ENCODE measurements at places on chromosomes 6 and 20.
A peak's percentile ranks its signal among the peaks of the same experiment; 100 is the strongest.

- DNase-seq, result peak; percentile 13
Measured at GRCh38 chr20:59403261-59403961, 103.0 kb downstream of the EDN3 start.

GRCh38 chr6:48476257-48476656 lies 365.3 kb upstream of the PTCHD4 start:
- no peak for DNase-seq

DNA sequence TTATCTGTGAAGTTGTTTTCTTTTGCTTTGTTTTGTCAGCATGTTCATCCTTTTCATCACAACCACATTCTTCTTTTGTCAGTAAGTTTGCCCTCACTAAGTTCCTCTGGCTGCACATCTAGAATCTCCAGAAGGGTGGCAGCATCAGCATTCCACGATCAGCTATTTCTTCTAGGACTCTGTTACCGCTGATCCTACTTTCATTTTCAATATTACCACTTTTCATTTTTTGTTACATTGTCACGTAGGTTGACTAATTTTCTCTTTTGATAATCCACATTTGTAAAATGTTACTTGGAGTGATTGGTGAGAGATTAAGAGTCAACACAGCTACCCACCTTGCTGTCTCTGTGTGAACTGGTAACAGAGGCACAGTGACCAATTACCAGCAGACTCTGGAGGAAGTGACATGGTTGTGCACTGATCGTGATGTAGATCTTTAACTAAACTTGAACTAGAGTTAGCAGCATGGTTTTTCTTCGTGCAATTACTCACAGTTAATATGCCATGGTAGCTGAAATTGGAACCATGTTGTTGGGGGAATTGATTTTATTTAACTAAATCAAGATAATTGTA lies 307.9 kb upstream of the SLC35B3 start:
- no peak for DNase-seq

DNA sequence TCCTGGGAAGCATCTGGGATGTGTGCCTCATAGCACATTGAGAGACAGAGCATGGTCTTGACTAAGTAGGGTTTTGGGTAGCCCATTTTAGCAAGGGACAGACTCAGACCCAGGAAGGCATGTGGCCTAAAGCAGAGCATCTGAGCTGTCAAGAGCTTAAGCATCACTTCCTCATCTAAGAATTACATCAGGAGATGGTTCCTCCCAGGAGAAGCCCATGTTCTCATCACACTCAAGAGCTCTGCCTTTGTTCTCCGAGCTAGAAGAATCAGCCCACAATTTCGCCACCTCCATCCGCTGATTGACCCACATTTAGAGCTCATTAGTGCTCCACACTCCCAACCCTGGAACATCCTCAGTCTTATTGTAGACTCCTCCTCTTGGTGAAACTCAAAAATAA lies 68.3 kb downstream of the NPEPL1 start:
- no peak for DNase-seq

DNA sequence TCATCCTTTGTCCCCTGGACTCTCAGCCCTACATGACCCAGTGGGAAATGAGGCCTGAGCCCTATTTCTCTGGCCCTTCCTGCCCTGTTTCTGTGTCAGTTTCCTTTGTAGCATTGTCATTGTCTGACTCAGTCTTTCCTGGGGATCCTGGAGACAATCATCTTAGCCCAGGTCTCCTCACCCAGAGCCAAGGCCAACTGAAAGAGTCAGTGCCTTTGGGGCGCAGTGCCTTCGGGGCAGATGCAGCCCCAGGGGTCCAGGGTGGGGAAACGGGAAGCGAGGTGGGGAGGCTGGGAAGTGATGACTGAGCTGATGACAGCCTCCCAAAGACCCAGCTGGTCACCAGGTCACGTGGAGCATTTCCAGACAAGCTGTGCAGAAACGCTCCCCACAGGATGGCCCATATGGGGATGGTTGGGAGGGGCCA lies 93.3 kb upstream of the SULF2 start:
- no peak for DNase-seq

- no peak for DNase-seq
Measured at GRCh38 chr6:98633886-98634285, 200.5 kb upstream of the POU3F2 start.

- no peak for DNase-seq
Measured at GRCh38 chr6:45300736-45301135, 27.4 kb upstream of the RUNX2 start.

DNA sequence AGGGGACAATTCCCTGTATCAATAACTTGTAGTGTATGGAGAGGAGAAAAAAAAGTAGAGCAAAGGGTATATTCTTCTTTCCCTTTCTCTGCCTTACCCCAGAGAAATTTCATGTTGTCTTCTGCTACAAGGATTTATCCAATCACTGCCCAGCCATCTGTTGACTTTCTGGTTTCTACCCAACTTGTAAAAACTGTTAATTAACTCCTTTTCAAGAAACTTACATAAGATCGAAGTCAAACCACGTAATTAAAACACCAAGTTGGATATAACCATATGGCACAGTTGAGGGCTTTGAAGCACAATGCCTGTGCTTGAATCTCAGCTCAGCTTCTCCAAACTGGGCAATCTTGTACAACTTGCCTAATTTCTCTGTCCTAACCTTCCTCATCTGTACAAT lies 99.5 kb downstream of the MAN1A1 start:
- DNase-seq, result no peak
